ENCODE measurements at places on chromosomes 5 and 9. TPM values are rescaled to one million over a fixed set of nuclear protein-coding genes. Genes with fewer than 3 reads are reported as not detected.

Gene RANBP17
- polyA plus RNA-seq = 16.9 TPM

DNA sequence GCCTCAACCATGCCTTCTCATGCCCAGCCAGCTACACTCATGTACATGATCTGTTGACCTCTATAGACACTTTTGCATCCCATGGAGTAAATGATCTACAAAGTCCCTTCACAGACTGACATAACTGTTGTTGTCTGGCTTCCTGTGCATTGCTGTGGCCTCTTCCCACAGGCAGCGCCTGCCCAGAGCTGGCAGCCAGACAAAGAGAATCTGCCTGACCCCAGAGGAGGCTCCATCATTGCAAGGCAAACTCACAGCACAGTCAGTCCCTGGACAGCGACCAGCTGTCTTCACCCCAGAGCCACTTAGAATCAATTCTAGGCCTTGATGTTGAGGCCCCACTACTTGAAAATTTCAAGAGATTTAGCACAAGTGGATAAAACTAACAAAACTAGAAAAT is 65.5 kb downstream of the INSYN2B start:
- DNase-seq = peak; percentile 57

- DNase-seq = no peak
These were observed 15.8 kb downstream of the DNAJA1 start for GRCh38 chr9:33040792-33041431.

DNA sequence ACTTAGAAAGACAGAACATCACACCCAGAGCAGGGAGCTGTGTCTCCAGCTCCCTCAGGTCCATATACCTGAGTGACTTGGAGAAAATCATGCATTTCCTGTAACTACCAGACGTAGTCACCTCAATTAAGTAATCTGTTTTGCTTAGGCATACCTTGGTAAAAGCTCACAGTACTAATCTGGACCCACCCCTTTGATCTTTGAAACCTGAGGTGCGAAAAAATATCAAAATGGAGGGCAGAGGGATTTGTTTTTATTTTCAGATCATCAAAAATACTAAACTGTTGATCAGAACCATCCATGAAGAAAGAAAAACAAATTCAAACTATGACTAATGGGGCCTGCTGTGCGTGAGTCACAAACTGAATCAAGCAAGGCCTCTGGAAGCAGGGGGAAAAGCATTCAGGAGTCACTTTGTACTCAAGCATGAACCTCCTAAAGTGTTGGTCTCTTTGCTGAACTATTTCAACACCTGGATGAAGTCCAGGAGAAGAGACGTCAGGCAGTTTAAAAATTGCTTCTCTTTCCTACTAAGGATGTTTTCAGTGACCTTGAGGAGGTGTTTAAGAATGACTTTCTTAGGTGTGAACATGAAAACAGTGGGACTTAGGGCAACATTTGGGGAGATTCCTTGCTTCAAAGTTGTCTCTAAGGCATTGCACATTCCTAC is 76.3 kb downstream of the MUSK start:
- DNase-seq = no peak

- DNase-seq = no peak
These were observed 127.8 kb upstream of the DHFR start for GRCh38 chr5:80782626-80783025.

- no peak for DNase-seq
These were observed 68.8 kb upstream of the SSBP2 start for GRCh38 chr5:81819556-81820317.

Data from renal pelvis (tissue), 12 donors.